ENCODE measurements at places on chromosomes 11 and 22.

- DNase-seq, result no peak
These were observed 13.3 kb downstream of the TSPO start for GRCh38 chr22:43164636-43165035.

DNA sequence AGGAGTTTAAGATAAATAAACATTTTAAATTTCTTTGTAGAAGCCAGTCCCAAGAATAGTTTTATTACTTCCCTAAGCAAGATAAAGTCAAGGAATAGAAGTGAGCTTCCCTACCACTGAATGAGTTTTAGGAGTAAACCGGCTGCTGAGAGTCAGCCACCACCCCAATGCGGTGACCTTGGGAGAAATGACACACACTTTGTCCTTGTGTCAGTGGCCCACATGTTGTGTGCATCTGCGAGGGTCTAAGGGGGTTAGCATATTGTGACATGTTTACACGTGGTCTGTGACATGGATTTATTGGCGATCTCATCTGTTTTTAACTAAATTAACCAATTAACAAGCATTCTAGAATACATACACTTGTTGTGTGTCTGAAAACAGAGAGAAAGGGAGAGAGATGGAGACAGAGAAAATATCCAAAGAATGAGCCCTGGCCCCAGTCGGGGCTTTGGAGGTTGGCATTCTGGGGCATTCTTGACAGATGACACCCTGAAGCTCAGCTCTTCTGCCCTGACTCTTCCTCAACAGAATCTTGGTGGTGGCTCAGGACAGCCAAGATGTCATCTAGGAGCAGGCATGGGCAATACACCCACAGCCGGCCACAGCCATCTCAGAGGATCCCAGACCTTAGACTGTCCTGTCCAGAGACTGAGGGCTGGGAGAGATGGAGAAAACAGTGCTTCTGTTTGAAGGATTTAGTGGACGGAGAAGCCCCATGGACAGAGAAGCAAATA is 29.7 kb upstream of the TMPRSS4 start:
- peak; percentile 67 for DNase-seq

DNA sequence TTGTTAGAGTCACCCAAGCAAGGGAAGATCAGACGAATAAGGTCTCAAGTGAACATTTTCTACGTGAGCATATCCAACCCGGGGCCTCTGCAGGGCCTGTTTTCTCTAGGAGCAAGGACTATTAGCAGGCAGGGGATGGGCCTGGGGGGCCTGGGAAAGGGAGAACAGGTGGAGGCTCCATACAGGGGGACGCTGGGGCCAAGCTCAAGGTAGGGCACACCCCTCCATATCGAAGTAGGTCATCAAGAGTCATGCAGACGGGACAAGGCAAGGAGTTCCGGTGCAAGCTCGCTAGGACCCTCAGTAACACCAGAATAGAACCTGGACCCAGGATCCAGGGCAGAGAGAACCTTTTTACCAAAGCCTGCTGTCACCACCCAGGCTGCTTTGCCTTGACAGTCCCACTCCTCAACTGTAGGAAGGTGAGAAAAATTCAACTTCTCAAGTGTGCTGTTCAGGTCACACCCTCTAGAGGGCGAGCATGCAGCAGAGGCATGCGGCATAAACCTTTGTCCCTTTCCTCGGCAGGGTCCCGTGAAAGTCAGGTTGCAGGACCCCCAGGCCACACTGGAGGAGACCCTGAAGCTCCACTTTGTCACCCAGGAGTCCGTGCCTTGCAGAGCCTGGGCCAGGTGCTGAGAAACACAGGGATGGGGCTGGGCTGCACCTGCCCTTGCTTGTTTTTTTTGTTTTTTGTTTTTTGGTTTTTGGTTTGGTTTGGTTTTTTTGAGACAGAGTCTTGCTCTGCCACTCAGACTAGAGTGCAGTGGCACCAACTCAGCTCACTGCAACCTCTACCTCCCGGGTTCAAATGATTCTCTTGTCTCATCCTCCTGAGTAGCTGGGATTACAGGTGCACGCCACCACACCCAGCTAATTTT is 8.6 kb upstream of the APOBEC3B start:
- DNase-seq, result peak; percentile 74

- DNase-seq, result no peak
These were observed 15.1 kb downstream of the TBC1D22A start for GRCh38 chr22:46777609-46777970.

GRCh38 chr11:118048472-118049370 is 28.2 kb upstream of the TMPRSS4 start:
- DNase-seq, result peak; percentile 53

- no peak for DNase-seq
These were observed 46.1 kb downstream of the PHF21A start for GRCh38 chr11:46075168-46075567.

GRCh38 chr11:17379383-17380180 is 8.9 kb downstream of the KCNJ11 start:
- DNase-seq, result no peak

DNA sequence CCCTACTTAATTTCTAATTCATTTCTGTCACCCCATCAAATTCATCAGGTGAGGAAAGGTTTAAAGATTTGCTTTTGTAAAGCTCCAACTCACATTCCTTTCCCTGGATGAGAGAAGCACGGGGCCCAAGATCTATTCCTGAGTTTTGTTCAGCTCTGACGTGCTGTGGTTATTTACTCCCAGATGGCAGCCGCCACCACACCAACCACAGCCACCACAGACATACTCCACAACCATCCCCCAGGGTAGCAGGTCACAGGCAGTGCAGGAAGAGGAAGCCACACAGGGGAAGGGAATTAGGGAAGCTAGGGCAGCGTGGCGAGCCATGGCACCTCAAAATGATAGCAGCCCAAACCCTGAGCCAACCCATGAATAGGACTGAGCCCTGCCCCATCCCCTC is 63.5 kb upstream of the CSNK2A3 start:
- no peak for DNase-seq

DNA sequence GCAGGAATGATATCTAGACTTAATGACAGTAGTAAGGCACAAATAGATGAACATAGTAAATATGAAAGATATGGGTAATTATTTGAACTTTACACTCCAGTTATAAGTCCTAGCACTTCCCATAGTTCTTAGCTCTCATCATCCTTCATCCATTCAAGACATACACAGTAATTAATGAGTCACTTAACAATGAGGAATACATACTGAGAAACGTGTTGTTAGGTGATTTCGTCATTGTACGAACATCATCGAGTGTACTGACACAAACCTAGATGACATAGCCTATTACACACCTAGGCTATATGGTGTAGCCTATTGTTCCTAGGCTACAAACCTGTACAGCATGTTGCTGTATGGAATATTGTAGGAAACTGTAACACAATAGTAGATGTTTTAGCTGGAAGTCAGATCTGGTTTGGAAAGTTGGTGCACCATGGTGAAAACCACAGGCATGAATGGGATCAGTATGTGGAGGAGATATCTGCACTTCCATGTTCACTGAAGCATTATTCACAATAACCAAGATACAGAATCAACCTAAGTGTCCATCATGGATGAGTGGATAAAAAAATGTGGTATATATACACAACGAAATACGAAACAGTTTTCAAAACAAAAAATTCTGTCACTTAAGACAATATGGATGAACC is 229.9 kb upstream of the PITPNB start:
- no peak for DNase-seq

DNA sequence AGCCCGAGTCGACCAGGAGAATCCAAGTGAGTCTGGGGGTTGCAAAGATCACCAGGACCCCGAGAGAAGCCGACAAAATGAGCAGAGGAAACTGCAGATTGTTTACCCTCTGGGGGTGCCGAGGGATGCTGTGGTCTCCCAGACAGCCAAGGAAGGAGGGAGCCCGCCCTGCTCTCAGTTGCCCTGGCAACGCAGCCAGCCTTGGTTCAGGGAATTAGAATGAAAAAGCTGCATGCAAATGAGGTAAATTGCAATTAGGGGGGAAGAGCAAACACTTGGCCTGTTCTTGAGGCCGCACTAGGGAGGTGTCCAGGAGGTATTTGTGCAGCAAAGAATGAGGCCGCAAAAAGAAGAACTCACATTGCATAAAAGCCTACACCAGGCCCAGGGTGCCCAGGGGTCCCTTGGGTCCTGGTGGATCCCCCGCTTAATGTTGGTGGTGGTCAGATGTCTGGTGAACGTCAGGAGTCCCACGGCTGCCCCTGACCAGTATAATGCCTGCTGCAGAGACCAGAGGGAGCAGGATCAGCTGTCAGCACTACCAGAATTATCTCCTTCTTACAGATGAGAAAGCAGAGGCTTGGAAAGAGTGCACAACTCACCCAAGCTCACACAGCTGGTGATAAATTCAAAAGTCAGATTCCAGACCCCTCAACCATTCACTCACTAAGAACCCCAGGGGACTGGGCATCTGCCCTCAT is 40.3 kb upstream of the ATXN10 start:
- no peak for DNase-seq

GRCh38 chr11:83717537-83717936 is 431.4 kb upstream of the CCDC90B start:
- DNase-seq, result no peak

DNA sequence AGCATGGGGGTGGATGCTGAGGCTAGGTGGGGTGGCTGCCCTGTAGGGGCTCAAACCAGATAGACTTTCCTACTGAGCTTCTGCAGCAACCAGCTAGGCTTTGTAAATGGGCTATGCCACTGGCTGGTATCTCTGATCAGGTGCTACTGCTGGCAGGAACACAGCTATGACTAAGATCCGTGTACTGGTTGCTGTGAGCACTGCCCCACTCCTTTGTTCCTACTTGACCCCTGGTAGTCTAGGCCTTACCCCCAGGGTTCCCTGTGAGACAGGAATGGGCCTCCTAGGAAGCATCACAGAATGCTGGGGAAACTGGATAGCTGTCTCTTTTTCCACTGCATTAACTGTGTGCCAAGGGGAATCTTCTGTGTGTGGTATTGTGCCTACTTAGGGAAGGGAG is 58.4 kb upstream of the GAB2 start:
- DNase-seq, result no peak

DNA sequence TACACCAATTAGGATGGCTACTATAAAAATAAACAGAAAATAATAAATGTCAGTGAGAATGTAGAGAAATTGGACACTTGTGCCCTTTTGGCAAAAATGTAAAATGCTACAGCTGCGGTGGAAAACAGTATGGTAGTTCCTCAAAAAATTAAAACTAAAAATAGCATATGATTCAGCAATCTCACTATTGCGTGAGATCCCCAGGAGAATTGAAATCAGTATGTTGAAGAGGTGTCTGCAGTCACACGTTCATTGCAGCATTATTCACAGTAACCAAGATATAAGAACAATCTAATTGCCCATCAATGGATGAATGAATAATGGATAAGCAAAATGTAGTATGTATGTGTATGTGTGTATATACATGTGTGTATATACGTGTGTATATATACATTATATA is 6.8 kb downstream of the OR52N2 start:
- DNase-seq, result no peak

DNA sequence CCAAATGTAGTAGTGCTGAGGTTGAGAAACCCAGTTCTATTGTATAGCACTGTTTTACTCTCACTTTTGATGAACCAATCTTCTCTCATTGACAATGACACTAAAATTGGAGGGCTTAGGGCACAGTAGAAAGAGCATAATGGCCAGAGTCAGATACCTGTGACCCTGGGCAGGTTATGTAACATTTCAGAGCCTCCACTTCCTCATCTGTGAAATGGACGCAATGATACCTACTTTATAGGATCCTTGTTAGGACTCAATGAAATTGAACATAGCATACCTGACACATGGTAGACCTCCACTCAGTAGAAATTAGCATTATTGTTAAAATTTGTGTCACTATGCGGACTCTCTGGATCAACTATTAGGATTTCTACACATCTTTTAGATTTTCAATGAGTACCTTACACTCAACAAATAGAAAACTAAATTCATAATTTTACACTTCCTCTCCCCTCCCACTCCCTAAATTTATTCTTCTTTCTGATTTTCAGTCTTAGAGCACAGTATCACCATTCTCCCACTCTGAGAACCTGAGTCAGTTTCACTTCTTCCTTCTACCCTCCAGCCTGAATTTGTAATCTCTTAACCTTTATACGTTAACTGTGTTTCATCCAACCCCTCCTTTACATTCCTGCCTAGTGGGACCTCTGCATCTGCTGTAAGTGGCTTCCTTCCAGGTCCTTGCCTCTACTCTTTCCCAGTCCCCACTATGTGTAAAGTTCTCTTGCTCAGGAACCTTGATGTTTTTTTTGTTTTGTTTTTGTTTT is 78.3 kb downstream of the MICAL2 start:
- DNase-seq, result no peak

DNA sequence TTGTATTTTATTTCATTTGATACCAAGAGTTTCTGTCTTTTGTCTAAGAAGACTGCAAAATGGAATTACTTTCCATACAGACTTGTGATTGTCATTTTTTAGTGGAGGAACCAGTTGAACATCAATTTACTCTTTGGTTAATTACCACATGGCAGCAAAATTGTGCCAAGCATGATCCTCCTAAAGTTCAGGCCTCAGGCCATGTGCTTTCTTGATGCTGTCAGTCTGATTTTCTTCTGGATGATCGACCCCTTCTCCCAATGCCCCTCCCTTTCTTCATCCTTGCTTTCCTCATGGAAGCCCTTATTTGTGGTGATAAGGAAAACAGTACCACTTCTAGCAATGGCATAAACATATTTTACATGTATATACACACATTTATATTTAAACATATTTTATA is 76.2 kb downstream of the SVIP start:
- no peak for DNase-seq

DNA sequence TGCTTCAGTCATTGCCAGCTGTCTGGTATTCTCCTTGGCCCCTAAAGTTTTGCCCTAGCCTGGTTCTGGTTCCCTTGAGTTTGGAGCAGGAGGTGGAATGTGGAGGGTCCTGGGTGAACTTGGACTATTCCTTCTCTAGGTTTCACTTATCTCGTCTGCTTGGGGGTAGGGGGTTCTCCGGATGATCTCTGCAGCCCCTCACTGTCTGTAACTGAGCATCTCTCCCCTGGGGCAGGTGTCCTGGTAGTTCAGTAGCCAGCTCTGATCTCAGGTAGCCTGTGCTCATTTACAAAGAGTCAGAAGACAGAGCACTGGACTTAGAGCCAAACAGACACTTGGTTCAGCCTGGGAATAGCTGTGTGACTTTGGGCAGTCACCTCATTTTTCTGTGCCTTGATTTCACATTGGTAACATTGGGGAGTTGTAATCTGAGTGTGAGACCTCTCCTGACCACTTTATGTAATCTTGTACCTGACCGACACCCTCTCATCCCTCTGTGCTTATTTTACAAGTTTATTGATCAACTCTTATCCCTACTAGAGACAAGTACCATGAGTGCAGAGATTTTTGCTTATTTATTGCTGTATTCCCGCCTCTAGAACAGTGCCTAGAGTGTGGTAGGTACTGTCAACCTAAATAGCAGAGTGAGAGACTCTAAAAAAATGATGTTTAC is 804 bp downstream of the CCDC134 start:
- no peak for DNase-seq

DNA sequence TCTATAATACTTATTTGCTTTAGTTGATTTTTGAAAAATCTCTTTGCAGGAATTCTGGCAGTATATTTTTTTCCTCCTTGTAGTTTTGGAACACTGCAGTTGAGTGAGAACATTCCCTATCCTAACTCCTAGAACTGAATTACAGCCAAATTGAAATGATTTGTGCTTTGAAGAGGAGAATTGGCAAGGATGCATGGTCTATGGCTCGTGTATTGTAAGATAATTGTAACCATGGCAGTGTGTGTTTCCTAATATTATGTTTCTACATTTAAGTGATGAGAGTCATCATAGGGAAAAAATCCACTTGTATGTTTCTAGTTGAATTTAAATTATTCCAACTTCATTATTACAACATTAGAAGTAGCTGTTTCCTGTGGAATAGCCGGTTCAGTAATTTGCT is 80.9 kb upstream of the MYO18B start:
- no peak for DNase-seq
